ENCODE measurements at places on chromosomes 7 and 10.

DNA sequence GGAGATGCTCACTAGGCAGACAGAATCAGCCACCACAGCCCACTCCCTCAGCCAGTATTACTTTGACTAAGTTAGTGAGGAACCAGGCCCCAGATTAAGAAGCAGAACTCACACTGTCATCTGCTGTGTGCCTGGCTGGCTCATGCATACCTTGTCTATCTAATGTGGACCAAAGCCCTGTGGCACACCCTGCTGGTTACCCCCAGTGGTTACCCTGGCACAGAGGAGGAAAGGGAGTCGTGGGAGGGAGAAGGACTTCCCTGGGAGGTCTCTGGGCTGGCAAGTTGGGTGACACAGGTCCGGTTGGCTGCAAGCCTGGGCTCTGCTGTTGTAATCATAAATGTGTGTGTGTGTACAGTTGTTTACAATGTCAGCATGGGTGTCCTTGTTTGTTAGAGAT is 7.5 kb upstream of the SH2D4B start:
- peak; percentile 62 for DNase-seq

DNA sequence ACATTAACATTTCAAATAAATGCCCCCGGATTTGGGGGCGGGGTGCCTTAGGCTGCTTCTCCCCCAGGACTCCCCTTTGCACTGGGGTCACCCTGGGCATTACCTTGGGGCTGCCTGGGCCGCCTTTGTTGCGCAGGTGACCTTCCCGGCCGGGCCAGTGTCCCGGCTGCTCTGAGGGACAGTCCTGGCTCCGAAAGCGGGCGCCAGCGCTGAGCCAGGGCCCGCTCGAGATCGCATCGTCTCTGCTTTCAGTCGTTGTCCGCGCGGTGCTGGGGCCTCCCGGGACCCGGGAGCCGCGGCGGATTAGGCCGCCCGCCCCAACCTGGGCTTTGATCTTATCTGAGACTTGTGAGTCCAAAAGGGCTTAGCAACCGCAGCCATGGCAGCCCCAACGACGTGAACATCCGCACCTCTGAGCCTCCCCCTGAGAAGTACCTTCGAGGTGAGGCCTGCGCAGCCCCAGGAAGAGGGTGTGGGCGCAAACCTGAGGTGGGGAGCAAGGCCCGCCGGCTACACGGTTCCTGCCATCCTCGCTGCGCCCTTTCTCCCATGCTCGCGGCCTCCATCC is 14.8 kb upstream of the WAPL start:
- no peak for DNase-seq

DNA sequence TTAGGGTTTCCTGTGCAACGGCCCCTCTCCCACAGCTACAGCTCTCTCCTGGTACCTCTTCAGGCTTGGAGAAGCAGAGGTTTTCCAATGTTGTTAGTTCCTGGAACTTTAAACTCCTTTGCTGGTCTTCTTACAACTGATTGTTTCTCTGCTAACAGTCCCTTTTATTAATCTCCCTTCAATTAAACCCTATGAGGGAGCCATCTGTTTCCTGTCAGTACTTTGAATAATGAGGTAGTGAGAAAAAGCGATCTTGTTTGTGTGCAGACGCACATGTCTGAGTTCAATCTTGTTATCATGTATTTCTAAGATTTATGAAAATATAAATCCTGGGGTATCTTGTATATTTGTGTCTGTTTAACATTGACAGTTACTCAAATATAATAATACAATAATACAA is 102.4 kb downstream of the MDFIC start:
- no peak for DNase-seq

DNA sequence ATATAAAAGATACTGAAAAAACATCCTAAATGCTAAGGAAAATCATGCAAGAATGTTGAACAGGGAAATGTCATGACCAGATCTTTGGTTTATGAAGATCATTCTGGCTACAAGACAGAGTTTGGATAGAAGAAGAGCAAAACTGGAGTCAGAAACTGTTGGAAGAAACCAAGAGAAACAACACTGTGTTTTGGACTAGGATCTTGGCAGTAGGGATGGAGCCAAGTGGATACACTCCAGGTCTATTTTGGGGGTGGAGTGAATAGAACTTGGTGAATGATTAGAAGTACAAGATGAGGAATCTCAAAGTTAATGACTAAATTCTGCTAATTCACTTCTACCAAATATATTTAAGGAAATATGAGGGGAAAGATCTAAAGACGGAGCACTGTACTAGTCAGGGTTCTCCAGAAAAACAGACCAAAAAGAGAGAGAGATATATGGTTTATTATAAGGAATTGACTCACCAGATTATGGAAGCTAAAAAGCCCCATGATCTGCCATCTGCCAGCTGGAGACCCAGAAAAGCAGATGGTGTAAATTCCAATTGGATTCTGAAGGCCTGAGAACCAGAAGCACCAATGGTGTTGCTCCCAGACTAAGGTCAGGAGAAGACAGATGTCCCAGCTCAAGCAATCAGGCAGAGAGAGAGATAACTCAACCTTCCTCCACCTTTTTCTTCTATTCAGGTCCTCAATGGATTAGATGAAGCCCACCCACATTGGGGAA is 254.9 kb downstream of the TRIL start:
- DNase-seq = no peak

Measured in epithelial cell of esophagus (primary cell).